ENCODE measurements at places on chromosomes 5 and 9.

- DNase-seq: no peak
Measured at GRCh38 chr9:122389799-122390481, 19.1 kb downstream of the PTGS1 start.

DNA sequence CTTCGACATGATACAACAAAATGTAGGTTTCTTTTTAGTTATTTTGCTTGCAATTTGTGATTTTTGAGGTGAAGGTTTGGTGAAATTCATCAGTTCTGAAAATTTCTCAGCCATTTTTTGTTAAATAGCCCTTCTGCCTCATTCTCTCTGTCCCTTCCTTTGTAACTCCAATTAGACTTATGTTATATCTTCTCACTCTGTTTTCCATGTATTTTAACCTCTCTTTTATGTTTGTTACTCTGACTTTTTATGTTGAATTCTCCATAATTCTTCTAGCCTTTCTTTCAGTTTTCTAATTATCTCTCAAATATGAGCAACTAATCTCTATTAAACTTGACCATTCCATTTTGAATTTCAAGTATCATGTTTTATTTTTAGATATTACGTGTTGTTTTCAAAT is 172.2 kb upstream of the VCAN start:
- no peak for DNase-seq

GRCh38 chr9:87533271-87533670 is 35.6 kb downstream of the DAPK1 start:
- DNase-seq: no peak

- no peak for DNase-seq
Measured at GRCh38 chr5:40627706-40628105, 52.0 kb upstream of the PTGER4 start.

GRCh38 chr5:159903131-159903530 is 13.2 kb upstream of the ADRA1B start:
- DNase-seq: no peak

DNA sequence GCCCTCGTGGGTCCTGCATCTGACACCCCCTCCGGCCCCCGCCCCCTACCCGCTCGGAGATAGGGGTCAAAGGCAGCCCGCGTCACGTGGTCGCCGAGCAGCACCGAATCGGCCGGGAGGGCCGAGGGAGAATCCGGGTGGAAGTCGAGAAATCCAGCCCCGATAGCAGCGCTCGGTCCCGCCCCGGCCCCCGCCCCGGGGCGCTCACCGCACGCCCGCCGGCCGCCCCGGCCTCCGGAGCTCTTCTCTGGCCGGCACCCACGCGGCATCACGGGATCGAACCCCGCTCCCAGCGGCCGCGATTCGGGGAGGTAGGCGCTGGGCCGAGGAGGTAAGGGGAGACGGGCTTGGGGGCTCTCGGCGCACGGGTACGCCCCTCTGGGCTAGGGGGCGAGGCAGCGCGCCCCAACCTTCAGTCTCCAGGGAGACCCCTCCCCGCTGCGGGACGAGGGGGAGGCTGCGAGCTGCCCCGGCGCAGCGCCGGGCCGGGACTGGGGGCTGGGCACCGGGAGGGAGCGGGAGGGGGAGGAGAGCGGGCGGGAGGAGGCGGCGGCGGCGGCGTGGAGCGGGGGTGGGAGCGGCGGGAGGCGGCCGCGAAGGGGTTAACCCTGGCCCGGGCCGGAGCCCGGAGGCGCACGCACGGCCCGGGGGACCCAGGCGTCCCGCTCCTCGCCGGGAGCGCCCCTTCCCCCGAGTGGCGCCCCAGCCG is 22.1 kb upstream of the NDST1 start:
- peak; percentile 68 for DNase-seq

DNA sequence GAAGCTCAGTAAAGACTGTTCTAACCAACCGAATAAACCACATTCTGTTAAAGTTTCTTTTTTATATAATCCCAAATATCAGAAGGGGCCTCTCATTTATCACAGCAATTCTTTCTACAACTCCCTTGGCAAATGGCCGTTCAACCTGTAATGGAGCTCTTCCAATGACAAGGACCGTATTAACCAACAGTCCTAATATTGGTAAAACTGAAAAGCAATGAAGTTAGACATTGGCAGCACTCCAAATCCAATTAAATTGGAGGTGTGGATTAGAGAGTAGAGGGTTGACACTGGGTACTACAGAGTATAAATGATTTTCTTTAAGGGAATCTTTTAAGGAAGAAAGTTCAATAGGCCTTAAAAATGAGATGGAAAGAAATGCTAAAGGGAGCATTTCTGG is 842 bp downstream of the TMED7 start:
- DNase-seq: no peak

DNA sequence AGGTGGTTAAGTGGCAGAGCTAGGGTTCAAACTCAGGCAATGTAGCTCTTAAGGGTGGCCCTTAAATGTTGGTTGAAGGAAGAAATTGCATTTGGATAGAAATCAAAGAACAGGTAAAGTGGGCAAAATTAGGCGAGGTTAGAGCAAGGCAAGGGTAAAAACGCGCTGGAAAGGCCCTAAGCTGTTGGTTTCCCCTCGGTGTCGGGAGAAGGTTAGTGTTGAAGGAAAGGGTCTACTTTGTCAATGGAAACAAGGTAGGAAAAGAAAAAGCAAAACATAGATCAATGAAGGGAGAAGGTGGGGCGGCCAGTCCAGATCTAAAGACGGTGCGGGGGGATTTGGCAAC is 431 bp downstream of the FASTKD3 start:
- no peak for DNase-seq

- DNase-seq: no peak
Measured at GRCh38 chr5:5481633-5482032, 59.2 kb downstream of the ICE1 start.

DNA sequence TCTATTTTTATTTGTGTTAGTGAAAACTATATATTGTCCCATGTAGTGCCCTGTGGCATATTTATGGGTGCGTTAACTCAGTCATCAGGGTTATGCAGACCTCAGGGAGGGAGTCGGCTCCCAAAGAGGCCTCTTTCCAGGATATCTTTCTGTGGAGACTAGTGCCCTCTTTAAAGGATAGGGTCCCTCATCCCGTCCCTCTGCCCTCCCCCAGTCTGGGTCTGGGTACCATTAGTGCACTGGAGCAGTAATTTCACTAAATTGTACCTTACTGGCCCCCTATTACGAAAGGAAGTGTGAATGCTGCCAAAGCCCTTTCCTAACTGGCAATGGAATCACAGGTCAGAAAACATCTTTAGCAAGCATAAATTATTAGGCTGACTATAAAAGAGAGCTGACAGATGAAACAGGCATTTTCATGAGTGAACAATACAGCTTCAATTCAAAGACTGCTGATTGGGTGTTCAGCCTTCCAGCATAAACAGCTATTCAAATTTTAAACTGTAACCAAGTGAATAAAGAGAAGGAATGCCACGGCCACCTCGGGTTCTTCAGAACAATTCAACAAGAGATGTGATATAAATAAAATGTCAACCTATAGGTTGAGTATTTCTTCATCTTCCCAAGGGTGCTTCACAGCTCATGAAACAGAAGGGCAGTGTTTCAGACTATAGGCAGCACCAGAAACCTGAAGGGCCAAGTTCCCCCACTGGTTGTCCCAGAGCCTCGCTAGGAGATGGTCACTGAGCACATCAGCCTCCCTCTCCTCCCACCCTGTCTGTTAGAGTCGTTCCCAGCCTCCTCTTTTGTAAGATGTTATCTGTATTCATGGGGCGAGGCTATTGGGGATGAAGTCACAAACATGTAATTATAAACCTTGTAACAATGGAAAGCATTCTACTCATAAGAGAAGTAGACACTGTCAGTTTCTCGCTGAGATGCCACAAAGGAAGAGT is 318.7 kb downstream of the TMEM161B start:
- no peak for DNase-seq

DNA sequence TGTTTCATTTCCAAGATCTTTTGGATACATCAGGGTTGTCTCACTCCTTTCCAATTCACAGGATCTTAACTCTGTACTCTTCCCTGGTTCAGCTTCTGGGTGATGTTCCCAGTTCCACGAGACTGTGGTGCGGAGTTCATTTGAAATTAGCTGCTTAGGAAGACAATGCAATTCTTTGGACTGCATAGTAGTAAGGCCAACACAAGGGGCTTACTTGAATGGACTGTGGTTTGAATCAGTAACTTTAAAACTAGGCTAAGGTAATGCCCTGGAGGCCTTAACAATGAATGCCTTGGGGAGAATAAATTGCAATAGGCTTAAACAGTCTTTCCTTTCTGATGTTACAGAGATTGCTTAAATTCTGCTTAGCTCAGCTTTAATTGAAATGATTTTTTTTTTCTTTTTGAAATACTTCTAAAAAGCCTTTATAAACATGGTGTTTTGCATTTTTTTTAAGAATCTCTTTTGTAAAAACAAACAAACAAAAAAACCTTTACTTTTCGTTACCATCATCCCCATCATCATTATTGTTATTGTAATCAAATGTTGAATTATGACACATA is 133.8 kb upstream of the MEF2C start:
- DNase-seq: no peak

GRCh38 chr5:60024104-60024503 is 130.6 kb upstream of the PDE4D start:
- DNase-seq: no peak

GRCh38 chr9:127159325-127159801 is 36.9 kb upstream of the ANGPTL2 start:
- no peak for DNase-seq

- no peak for DNase-seq
Measured at GRCh38 chr9:126456441-126457174, 130.0 kb downstream of the MVB12B start.

DNA sequence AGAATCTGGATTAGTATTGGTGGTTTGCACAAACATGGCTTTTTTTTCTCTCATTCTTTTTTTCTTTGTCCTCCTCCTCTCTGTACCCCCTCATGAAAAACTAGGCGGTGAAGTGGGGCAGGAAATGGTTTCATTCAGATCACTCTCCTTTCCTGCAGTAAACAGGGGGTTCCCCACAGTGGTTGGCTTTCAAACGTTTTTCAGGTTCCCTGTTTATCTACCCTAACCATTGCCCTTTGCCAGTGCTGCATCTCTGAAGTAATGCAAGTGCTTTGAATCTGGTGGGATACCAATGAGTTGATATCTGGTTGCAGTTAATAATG is 29.8 kb downstream of the NR4A3 start:
- no peak for DNase-seq

DNA sequence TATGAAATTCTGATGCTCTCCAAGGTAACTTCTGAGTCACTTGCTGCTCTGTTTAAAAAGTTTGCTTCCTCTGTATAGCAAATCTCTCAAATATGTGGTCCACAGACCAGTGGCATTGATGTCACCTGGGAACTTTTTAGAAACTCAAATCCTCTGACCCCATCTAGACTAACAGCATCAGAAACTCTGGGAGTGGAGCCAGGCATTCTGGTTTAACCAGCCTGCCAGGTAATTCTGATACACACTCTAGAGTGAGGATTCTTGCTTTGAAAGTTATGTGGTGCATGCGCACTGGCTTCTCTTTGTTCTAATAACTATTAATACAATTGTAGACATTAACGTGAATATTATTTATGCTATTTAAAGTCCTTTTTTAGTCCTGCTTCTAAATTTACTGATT is 298.1 kb downstream of the SLF1 start:
- no peak for DNase-seq

DNA sequence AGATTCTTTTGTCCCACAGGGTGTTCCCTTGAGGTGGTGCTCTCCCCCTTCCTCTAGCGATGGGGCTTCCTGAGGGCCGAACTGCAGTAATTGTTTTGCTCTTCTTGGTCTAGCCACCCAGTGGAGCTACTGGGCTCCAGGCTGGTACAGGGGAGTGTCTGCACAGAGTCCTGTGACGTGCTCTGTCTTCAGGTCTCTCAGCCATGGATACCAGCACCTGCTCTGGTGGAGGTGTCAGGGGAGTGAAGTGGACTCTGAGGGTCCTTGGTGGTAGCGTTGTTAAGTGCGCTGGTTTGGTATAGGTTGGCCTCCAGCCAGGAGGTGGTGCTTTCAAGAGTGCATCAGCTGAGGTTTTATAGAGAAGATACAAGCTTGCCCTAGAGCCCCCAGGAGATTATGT is 20.4 kb upstream of the CEP72 start:
- DNase-seq: no peak

DNA sequence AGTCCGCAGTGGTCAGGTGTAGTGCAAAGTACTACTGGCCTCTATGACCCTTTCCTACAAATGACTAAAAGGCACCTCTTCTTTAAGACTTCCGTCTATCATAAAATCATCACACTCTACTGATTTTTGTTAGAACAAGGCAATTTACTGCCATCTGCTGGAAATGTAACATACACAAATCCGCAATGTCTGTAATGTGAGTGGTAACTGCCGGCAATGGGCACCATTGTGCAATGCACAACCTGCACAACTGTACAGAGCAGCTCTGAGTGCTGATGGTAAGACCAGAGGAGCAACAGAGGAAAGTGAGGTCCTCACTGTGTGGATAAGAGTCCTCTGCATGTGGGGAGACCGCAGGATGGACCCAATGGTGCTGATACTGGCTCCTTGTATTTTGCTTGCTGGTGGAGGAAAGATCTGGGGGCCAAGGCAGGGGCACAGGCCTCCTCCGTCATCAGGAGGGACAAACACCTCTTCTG is 103.7 kb downstream of the ATPSCKMT start:
- DNase-seq: no peak

DNA sequence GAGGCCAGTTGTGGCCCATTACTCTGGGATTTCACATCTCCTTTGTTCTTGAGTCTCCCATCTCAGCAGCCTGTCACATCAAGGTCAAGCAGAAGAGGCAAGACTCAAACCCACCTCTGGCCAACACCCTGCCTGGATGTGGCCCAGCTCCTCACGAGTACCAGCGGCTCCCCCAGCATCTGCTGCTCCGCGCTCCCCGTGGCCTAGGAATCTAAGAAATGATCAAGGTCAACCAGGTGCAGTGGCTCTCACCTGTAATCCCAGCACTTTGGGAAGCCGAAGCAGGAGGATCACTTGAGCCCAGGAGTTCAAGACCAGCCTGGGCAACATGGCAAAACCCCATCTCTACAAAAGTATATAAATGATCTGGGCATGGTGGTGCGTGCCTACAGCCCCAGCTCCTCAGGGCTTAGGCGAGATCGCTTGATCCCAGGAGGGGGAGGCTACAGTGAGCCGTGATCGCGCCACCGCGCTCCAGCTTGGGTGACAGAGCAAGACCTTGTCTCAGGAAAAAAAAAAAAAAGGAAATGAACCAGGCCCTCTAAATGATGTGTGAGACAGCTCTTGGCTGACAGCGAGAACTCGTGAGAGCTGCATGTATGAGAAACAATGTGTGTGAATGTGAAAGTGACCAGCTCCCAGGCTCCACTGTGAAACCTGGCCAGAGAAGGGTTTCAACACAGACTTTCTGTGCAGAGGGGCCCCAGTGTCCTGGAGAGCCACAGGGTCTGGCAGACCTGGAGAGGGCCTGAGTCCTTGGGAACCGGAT is 61.6 kb upstream of the ANGPTL2 start:
- DNase-seq: peak; percentile 47

GRCh38 chr9:120395376-120395775 is 184.6 kb downstream of the CDK5RAP2 start:
- no peak for DNase-seq

DNA sequence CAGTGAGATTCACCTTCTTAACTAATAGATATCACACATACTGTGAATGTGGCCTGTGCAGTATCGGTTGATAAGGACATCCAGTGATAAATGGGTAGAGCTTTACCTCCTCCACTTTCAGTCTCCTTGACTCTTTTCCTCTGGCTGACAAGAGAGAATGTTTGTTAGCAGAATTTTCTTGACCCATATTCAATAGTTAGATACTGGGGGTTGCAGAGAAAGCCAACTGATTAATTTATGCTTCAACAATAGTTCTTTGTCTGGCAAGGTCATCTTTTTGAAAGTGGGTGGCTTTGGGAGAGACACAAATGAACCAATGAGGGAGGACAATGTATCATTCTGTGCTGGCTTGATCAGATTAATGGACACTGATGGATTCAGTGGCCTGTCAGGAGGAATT is 30.3 kb downstream of the TTC23L start:
- no peak for DNase-seq
